ENCODE measurements at places on chromosomes 7 and 10.

GRCh38 chr7:99822731-99823718 lies 4.8 kb upstream of the CYP3A43 start:
- DNase-seq, result no peak

GRCh38 chr7:18903695-18904094 lies 213.7 kb downstream of the TWIST1 start:
- DNase-seq, result no peak

DNA sequence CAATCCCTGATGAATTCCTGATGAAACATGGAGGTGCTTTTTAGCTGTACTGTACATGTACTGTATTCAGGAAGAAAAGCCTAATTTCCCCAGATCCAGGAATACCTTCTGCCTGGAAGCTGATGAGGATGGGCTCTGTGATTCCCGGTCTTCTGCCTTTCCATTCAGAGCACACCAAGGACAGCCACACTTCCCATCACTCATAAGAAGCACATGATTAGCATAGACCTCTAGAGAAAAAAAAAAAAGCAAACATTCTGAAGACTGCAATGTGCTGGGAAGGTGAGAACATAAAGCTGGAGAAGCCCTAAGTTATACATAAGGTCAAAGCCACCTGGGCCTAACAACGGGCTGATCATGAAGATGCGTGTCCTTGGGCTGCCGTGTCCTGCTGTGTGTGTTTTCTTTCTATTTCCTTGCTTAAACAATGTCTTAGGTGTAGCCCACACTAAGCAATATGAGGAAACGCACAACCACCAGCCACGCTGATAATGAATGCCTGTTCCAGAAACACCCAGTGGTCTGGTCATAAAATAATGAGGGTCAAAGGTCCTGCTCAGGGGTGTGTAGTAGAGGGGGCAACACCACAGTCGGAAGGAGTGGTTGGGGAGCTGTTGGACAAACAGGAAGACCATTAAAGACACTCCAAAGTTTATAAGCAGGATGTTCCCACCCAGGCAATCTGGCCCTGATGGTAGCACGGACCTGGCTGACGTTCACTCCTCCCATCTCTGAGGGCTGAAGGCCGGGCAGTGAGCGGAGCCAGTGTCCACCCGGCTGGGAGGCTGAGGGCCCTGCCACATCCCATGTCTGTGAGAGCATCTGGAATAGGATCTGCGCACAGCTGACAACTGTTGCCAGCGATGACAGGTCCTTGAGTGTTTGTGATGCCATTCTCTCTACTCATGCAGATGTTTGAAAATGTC lies 7.9 kb downstream of the PKD1L1 start:
- no peak for DNase-seq

DNA sequence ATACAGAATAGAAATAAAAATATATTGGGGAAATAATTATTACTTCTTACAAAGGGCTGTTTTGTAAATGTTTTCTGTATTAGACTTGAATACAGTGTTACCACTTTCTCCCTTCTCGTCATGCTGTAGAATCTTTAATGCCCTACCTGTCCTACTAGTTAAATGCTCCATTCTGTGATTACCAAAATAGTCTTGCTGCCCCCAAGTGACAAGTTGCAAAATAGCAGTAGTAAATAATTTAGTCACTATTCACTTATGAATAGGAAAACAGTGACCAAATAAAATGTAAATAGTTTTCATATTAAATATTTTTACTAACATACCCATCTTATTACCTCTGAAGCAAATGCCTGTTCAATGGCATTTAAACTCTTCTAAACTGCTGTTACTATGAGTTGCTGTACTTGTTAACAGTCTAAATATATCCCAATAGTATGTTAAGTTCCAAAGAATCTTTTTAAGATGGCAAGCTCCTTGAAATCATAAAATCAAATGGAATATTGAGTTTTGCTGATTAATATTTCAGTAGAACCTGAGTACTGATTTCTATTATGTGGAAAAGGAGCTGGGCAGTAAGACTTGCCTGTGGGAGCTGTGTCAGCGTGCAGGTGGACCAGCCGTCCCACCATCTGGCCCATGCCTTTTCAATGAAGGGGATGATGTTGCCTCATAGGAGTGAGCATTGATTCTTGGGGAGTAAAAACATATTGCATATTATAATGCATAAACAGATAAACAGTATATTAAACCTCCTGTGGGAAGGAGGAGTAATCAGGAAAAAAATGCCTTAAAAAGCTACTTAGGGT lies 18.1 kb upstream of the OIT3 start:
- no peak for DNase-seq

- no peak for DNase-seq
Observed at GRCh38 chr7:36155811-36156361, 2.8 kb downstream of the EEPD1 start.

- no peak for DNase-seq
Observed at GRCh38 chr7:140526787-140527664, 47.7 kb upstream of the MKRN1 start.

DNA sequence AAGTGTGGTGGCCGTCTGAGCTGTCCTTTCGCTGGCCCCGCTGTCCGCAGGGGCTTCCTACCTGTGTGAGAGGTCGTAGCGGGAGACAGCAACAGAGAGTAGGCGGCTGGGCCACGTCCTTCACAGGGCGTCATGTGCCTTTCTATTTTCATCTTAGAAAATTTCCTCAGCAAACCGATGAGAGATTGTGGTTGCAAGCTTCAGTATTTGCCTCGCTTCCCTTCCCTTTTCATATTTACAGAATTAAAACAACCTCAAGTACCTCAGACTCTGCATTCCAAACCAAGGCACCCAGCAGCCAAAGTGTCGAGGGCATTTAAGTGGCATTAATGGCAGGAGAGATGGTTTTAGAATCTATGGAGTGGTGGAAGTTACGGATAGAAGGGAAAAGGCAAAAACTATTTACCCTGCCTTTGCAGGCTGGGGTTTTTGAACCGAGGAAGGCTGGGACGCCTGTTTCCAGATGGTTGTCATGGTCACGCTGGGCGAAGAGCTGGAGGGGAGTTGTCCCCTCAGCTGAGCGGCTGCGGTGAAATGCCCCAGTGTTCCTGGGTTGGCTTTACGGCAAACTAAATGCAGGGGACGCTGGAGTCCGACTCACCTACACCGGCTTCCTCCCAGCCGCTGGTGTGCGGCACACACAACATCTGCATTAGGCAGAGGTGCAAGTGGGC lies 41.9 kb downstream of the WIPI2 start:
- DNase-seq, result no peak

GRCh38 chr7:101173752-101174244 lies 6.3 kb downstream of the NAT16 start:
- no peak for DNase-seq

DNA sequence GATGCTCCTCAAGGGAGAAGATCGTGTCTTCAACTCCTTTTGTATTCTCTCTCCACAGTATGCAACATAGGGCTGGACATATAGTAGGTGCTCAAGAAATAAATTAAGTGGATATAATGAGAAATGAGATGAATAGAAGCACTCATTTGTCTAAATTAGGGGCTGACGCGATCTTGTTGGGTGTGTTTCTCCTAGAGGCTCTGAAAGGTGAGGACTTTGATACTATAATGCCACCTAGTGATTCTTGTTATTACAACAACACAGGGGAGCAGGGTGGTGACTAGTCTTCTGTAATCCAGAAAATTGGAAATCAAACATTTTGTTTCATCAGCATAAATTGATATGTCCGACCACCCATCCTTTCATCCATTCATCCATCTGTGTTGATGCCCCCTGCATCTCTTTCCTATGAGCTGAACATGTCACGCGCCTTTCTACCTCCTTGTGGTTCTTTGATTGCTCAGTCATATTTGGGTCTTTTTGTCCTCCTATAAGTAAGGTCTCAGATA lies 3.5 kb upstream of the CFAP58 start:
- peak; percentile 28 for DNase-seq

DNA sequence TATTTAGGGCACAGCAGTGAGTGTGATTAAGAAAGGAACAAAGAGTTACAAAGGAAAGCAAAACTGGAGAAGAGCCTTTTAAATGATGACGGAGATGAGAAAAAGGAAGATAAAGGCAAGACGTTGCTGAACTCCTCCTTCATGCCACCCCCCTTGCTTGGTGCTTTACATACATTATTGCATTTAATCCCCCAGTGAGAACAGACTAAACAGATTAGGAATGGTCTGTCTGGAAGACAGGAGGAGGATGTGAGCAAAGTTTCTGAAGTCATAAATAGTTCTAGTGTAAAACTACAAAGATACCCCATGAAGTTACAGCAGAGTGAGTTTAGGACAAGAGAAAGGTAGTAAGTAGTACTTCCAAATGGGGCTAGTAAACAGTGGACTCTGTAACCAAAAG lies 113.5 kb downstream of the PLCE1 start:
- no peak for DNase-seq

DNA sequence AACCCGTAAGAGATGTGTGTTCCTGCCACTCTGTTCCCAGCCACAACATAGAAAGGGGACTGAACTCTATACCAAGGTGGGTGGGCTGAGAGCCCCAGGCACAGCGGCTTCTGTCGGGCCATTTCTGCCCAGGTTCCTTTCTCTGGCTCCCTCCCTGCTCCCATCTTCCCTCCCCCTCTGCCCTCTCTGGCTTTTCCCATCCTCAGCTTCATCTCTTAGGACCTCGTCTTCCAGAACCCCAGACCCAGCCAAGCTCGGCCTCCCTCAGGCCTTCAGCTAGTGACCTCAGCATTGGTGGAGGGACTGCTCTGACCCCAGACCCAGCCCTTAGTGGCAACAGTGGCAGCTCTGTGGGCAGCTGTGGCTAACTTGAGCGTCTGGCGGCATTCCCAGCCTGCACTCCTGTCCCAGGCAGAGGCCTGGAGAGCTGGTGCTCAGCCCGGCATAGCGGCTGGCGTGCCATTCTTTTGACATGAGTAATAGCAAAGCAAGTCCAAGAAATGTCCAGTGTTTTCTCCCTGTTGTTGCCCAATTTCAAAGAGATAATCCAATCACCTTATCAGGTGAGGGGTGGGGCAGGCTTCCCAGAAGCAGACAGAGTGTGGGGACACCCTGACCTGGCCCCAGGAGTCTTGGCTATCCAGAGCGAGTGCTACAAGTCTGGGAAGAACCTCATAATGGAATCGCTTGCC lies 15.9 kb downstream of the PTPRE start:
- DNase-seq, result no peak

GRCh38 chr10:22704471-22704911 lies 9.9 kb downstream of the PIP4K2A start:
- DNase-seq, result no peak

GRCh38 chr7:156943091-156944041 lies 6.1 kb upstream of the NOM1 start:
- DNase-seq, result no peak

DNA sequence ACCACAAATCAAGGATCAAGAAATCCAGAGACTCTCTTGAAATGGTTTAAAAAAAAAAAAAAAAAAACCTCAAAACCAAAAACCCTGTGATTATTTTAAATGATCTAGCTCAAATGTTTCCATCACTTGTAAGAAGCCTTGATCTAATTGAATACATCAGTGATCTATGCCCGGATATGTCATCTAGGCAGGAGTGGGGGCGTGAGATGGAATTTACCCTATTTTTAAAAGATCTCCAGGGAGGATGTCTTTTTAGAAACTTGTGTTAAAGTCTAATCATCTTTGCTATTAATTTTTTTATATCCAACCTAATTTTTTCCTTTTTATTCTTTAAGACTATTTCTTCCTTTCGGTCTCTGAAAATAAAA lies 101.4 kb upstream of the PDLIM1 start:
- DNase-seq, result no peak

GRCh38 chr10:88557256-88557655 lies 25.9 kb downstream of the RNLS start:
- no peak for DNase-seq
